Central memory CD4-positive, alpha-beta T cell (primary cell): ENCODE measurements at places on chromosomes 2 and 18.

- DNase-seq: no peak
These were observed 26.4 kb downstream of the MYOM1 start for GRCh38 chr18:3193331-3193730.

- no peak for DNase-seq
These were observed 551.3 kb downstream of the CMPK2 start for GRCh38 chr2:6314218-6314960.

GRCh38 chr2:205076405-205076804 is 531.1 kb downstream of the PARD3B start:
- DNase-seq: no peak

- DNase-seq: no peak
These were observed 415.3 kb upstream of the VWC2L start for GRCh38 chr2:213995400-213996105.

GRCh38 chr2:113996671-113997594 is 107.0 kb downstream of the ACTR3 start:
- DNase-seq: no peak

DNA sequence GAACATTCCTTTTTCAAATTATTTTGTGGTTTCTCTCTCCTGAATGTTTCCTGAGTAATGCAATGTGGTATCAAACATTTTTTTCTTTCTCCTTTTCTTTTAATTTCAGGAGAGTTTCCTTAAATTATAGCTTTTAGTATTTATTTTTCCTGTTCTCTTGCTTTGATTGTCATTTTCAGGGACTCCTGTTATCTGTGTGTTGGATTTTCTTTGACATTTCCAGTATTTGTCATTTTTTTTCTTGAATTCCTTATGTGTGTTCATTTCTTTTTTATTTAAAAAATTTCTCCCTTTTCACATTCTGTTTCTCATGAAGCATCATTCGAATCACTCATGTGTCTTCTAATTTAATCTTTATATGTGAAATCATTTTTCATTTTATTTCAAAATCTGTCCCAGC is 61.0 kb downstream of the NPPC start:
- DNase-seq: no peak

GRCh38 chr2:32358111-32358482 is 1.3 kb downstream of the BIRC6 start:
- peak; percentile 3 for DNase-seq

DNA sequence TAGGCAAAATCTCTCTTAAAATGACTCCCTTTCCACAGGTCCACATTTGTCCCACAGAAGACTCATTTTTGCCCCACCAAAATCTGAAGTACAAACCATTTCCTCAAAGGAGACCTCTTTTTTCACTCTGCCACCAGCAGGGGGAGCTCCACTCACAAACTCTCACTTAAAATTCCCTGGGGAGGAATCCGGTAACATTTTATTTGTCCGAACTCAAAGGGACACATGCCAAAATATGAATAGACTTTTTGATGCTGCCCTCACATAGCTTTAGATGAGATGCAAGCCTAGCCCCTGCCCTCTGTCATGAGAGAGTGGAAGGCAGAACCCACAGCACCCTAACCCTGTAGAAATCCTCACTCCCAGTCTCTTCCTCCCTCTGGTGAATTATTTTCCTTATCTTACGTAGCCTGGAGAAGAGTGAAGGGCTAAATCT is 57.1 kb downstream of the RMDN2 start:
- peak; percentile 18 for DNase-seq

GRCh38 chr2:186113284-186113683 is 372.8 kb upstream of the ZC3H15 start:
- DNase-seq: no peak

DNA sequence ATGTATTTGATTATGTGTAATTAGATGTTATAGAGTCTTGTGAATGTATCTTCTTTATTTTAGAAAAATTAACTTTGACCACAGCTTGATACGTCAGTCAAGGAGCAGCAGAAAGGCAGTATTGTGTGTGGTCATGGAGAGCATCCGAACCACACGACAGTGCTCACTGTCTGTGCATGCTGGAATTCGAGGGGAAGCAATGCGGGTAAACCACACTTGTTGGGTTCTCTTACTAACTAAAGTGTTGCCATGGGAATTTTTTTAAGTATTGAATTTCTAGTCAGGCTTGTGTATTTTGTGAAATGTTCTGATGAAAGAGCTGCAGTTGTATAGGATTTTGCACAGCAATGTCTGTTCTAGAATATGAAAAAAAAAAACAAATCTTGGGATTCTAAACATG is 4.8 kb downstream of the PJVK start:
- no peak for DNase-seq

GRCh38 chr18:70314151-70314782 is 25.4 kb downstream of the SOCS6 start:
- no peak for DNase-seq

GRCh38 chr18:8121101-8121500 is 488.1 kb upstream of the RAB12 start:
- no peak for DNase-seq

GRCh38 chr2:111910609-111911277 is 12.3 kb downstream of the MERTK start:
- no peak for DNase-seq

DNA sequence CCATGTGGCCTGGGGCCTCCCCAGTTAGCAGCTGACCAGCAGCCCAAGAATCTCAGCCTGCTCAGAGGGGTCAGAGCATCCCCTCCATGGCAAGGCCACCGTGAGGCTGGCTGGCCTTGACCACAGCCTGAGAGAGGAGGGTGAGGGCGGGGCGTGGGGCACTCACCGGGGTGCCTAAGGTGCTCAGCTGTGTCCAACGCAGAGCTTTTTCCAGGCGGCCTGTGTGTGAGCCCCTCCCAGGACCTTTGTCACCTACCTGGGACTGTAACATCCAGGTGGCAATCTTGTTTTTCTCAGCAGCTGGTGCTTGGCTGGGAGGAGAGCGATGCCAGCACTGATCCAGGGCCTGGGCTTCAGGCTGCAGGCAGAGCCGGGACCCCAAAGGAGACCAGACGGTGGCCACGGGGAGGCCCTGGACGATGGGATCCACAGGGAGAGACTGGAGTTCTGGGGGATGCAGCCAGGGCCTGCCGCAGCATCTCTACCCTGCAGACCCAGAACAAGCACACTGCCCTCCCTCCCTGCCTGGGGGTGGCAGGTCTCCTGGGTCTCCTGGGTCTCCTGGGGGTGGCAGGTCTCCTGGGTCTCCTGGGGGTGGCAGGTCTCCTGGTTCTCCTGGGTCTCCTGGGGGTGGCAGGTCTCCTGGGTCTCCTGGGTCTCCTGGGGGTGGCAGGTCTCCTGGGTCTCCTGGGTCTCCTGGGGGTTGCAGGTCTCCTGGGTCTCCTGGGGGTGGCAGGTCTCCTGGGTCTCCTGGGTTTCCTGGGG is 12.3 kb downstream of the SNED1 start:
- no peak for DNase-seq

- DNase-seq: no peak
These were observed 7.2 kb downstream of the CPSF3 start for GRCh38 chr2:9430316-9431293.

DNA sequence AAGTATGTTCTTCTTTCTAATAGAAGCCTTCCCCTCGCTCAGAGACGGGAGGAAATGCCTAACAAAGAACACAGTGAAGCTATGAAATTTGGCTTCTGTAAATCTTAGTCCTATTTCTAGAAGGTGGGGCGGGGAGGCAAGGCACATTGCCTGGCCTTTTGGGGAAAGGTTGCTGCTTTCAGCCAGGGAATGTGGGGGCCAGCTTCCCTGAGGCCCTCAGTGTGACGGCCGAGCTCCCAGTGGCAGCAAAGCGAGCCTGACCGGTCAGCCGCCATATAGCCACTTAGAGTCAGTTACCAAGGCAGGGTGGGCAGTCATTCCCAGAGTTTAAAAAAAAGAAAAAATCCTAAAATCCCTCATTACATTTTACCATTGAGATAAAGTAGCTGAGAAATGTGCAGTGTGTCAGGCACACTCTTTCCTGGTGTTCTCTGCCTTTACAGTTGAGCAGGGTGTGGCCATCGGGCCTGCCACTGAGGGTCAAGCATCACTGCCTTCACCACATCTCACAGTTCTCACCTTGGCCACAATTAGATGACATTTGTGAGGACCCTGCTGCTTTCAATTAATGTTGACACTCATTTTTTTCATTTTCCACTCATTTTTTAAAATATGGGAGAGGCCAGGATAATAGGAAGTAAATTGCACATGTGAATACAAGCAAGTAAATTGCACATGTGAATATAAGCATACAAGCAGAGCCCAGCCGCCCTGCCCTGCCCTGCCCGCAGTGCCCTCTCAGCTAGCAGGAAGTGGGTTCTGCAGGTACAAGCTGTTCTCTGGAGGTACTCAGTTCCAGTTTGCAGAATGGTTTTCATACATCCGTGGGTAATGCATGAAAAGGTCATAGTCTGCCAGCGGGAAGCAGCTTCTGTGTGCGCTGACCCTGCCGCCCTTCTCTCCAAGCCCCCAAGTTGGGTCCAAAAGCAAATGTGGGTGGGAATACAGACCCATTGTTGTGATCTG is 76.9 kb downstream of the WDSUB1 start:
- peak; percentile 51 for DNase-seq

GRCh38 chr2:21294446-21294845 is 170.7 kb downstream of the TDRD15 start:
- DNase-seq: no peak
